Bronchus fibroblast of lung (primary cell): ENCODE measurements at places on chromosomes 16 and 17. TPM values are rescaled to one million over a fixed set of nuclear protein-coding genes. Genes with fewer than 3 reads are reported as not detected.

Gene LRRC46
- total RNA-seq = 0.15 TPM in 1 of 2 replicates, not detected in the other

Gene LDHD
- total RNA-seq = 0.34 and 0.45 TPM in 2 replicates

Gene MLKL
- 6.2 and 8.1 TPM in 2 replicates for total RNA-seq

Gene CACNG4
- total RNA-seq = not detected in 2 replicates

Gene MINK1
- total RNA-seq = 13.8 and 14.5 TPM in 2 replicates

Gene KRTAP9-2
- not detected in 2 replicates for total RNA-seq

Gene GAS2L2
- total RNA-seq = not detected in 2 replicates

Gene LSM12
- total RNA-seq = 43.7 and 45.0 TPM in 2 replicates

Gene SPATA22
- total RNA-seq = not detected in 2 replicates

Gene LMF1
- total RNA-seq = 15.1 and 16.4 TPM in 2 replicates

Gene MAPT
- under 0.01 and 0.15 TPM in 2 replicates for total RNA-seq

Gene CENPT
- total RNA-seq = 38.0 and 38.8 TPM in 2 replicates

Gene CTRB1
- not detected in 2 replicates for total RNA-seq

Gene TEX14
- total RNA-seq = not detected in 2 replicates

Gene NUBP2
- 111 and 116 TPM in 2 replicates for total RNA-seq

Gene CCR7
- total RNA-seq = not detected in 2 replicates
